ENCODE measurements at places on chromosomes 4 and X.

GRCh38 chr4:119833611-119834010 lies 205.0 kb upstream of the PDE5A start:
- no peak for DNase-seq

- DNase-seq: no peak
These were observed 59.0 kb downstream of the PCGF3 start for GRCh38 chr4:764405-765169.

DNA sequence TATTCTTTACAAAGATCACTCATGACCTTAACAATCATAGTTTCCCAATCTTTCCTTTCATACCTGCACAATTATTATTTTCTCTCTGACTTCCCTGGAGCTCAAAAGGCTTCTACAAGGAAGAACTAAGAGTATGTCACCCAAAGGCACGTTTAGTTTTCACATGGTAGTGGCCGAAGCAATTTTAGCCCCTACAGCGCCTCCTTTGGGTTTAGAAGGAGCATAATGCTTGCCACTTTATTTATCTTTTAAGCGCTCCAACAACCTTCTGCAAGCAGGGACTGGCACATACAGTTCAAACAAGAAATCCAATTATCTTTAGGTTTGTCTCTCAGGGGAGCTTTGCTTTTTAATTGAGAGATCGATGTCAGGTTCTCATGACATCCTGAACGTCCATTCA lies 42.0 kb upstream of the IGSF1 start:
- DNase-seq: no peak

DNA sequence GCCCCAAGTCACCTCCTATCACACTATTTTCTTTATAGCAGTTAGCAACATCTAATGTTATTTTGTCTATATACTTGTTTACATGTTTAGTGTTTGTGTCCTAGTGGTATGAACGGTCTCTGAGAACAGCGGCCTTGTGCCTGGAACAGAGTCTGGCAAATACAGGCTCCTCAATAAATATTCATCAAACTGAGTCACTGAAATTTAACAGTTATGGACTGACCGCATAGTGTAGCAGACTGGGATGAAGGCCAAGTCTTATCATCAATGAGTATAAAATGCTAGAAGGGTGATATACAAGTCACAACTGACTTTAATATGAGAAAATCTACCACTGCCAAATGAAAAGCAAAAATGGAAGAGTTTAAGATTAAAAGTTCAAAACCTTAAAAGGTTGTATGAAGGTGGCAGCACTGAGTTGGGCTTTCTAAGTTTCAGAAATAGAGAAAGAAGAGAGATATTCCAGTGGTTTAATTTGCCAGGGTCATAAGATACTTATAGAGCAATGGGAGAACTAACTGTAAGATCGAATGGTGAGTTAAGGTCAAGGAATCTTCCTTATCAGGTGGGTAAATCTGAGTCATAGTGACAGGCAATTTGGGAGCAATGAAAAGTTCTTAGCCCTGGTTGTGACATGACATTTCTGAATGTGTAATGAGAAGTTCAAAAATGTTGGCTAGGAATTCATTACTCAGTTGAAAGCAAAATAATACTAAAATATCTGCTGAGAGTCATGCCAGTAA lies 34.9 kb downstream of the ELOVL6 start:
- no peak for DNase-seq

DNA sequence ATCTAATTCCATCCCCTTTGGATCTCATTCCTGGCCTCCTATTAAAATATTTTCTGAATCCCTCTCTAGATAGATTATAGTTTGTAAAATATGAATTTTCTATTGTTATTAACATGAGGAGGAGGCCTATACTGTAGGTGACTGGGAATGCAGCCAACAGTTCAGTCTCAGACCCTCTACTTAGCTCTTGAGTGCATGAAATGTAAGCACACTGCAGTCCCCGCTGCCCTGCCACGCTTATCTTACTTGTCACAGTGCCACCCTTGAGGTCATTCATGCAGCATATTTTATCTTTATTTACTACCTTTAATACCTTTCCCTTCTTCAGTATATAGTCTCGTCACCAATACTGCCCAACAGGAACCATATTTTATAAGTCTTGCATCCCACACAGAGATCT lies 151.0 kb downstream of the CAMK2D start:
- no peak for DNase-seq

GRCh38 chr4:1198098-1198844 lies 25.9 kb upstream of the SPON2 start:
- no peak for DNase-seq

DNA sequence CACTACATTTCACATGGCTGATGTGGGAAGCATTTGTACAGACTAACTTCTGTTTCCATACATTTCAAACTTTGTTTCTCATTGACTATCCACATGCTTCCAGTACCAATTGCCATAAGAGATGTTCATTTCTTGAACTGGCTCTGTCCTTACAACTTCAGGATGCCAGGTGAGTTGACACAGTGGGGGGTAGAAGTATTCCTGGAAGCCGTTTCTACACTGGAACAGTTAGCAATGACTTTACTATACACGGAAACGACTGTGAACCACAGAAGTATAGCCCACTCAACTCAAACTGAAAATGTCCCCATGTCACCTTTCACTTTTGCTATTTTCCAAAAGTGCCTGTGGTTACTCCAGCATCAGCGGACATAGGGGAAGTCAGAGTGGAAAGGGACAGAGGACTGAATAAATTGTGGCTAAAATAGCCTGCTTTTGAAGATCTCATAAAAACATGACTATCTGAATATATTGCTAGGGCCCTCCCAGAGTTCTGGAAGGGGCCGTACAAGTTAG lies 38.0 kb upstream of the DSPP start:
- no peak for DNase-seq

DNA sequence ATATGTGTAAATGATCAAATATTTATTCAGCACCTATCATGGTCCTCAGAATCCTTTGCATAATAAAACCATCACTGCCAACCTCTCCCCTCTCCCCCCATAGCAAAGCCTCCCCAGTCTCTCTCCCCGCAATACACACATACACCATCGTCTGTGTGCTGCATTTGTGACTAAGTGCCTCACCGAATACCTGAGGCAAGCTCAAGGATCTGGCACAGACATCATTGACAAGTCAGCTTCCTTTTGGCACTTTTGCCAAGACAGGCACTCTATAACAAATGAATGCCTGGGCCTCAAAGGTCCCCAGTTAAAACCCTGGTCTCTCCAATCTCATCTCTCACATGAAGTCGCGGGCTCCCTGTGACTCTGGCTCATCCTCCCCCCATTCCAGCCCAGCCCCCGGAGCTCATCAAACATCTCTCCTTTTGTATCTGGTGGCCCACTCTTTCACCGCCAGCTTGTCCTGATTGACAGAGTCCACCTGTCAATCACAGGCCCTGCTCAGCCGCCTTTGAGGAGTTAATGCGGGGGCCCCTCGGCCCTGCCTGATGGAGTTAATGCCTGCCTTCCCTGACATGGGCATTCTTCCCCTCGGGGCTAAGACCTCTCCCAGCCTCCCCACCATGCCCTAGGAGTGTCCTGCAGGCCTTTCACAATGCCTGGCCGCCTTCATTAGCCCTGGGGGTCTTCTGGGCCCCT lies 135.8 kb upstream of the ATP6AP2 start:
- no peak for DNase-seq

DNA sequence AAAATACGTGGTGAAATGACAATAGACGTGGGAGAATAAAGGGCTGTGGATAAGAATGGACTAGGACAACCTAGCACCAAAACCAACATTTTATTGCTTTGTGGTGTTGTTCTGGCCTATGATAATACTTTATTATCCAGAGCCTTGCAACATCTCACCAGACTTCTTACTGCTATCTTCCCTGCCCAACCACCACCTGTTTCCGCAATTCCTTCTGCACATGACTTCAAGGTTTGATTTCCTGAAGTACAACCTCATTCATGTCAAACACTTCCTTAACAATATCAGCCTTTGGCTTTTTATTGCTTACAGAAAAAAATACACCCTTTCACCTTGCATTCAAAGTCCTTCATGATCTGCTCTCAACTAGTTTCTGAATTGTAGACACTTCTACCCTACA lies 84.8 kb downstream of the RTL3 start:
- DNase-seq: no peak

Data from hippocampal formation (tissue), 2 donors.